Glutamatergic neuron (in vitro differentiated cells): ENCODE measurements at places on chromosomes 7 and 10.
A peak's percentile ranks its signal among the peaks of the same experiment; 100 is the strongest.

DNA sequence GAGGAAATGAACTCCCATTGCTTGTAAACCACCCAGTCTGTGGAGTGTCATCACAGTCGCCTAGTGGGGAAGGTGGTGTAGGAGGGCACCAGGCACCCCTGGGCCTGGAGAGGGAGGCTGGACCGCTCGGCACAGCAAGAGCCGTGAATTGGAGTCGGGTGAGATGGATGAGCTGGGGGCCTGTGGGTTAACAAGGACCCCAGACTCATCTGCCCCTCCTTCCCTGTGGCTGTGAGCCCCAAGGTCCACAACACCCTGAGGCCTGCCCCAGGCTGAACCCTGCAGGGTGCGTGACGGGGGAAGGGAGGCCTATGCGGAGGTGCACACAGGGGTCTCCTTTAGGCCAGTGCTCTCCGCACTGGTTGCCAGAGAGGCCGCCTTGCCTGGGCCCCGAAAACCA, 581.4 kb upstream of the FOXK1 start:
- DNase-seq, result no peak

GRCh38 chr7:27102581-27103442, at the start of gene HOXA2:
Gene HOXA2, minus strand, starts transcription at chr7:27102683. Its CDS starts 183 bp downstream, at chr7:27102500.
- DNase-seq, result no peak

- no peak for DNase-seq
Measured at GRCh38 chr7:50703654-50704053, 79.0 kb downstream of the GRB10 start.

GRCh38 chr10:34705563-34705962, 109.5 kb downstream of the PARD3 start:
- DNase-seq, result no peak

- peak; percentile 69 for DNase-seq
Measured at GRCh38 chr7:14457568-14458453, 444.7 kb downstream of the DGKB start.

GRCh38 chr10:120221873-120222485, 235.0 kb upstream of the PLPP4 start:
- peak; percentile 30 for DNase-seq

DNA sequence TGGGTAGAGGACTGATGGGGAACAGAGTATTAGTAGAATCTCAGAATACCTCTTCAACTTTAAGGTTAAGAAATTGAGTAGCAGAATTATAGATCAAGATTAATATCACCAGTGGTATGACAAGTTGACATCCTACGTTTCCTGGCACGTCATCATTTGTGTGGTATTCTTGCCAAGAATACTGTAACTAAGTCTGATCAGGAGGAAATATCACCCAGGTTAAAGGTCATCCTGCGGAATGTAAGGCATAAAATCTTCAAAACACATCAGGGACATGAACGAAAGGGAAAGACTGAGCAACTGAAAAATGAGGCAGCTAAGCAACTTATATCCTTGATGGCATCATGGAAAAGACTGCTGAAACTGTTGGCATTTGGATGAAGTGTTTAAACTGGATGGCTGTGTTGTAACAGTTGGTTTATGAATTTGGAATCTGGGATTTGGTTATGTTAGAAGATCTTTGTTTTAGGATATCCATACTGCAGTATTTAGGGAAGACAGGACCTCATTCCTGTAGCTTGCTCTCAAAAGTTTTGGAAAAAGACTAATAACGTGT, 86.1 kb downstream of the TRIM24 start:
- DNase-seq, result no peak

- no peak for DNase-seq
Measured at GRCh38 chr10:3977761-3978160, 192.8 kb upstream of the KLF6 start.

- peak; percentile 49 for DNase-seq
Measured at GRCh38 chr10:43203448-43204041, 63.3 kb downstream of the RASGEF1A start.

DNA sequence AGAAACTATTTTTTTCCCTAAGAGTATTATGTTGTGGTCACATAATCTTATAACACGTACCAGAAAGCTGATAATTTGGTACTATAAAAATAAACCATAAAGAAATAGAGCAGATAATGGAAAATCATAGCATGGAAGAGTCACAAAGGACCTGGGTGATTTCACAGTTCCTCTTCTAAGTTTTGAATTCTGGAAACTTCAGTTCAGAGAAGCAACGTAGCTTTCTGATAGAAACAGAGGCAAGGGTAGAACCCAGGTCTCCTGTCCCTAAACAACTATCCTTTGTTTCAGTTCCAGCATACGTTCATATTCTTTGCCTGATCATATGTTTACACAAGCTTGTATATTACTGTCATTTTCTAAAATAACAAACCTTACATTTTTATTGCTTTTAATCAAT, 47.9 kb downstream of the MRC1 start:
- no peak for DNase-seq

DNA sequence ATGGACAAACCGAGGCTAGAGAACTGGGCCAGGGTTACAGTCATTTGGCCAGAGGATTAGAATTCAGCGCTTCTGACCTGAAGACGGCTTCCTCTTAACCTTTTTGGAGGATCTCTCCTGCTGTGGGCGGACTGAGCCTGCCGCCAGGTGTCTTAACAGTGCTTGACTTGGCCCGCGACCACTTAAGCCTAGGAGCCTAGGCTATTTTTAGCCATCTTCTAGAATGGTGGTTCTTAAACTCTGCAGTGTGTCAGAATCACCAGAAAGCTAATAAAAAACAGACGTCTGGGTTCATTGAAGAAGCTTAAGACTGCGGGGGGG, 722 bp downstream of the MDH2 start:
- DNase-seq, result no peak

DNA sequence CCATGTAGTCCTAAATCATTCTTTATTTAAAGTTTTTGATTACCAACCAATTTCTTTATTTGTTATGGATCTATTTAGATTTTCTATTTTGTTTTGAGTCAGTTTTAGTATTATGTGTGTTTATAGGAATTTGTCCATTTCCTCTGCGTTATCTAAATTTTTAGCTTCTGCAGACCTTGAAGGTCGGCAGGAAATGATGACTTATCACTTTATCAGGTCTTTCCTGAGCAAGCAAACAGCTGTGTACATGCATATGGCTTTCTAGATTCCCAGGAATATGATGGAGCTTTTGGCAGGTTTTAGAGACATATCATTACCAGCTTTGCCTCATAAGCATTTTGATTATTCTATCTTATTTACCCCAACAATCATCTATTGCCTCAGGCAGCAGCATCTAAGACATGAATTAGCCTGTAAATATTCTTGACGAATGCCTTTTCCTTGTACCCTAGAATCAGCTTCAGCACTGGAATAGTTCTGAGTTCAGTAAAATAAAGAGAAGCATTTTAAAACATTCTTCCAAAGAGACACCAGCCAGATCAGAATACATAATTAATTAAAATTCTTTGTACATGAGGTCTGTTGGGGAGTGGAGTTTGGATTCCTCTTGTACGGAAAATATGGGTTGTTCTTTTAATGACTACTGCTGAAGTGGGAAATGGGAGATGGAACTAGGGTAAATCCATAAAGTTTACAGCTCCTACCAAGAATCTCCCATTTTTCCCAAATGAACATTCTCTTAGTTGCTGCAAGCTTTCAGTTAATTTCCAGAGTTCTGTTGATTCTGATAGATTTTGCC, 408.8 kb upstream of the SEMA3C start:
- DNase-seq, result no peak

DNA sequence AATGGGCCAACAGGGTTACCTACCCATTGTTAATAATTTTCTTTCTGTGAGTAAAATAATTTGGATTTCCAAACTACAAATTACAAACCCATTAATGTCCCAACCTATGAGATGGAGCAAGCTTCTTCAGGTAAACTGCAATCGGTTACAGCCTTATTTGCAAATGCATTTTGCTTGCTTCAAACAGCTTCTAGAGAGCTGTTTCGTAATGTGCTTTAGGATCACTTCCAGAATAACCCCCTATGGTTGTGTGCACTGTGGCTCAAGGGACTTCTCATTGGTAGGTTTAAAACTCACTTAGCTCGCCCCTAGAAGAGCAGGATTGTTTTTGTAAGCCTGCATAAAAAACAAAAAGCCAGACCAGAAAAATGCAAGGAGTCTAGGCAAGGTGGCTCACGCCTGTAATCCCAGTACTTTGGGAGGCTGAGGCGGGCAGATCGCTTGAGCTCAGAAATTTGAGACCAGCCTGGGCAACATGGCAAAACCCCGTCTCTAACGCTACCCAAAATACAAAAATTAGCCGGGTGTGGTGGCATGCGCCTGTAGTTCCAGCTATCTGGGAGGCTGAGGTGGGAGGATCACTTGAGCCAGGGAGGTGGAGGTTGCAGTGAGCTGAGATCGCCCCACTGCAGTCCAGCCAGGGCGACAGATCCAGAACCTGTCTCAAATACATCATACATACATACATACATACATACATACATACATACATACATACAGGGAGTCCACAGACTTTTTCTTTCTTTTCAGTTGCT, 3.3 kb upstream of the MAP3K8 start:
- no peak for DNase-seq

DNA sequence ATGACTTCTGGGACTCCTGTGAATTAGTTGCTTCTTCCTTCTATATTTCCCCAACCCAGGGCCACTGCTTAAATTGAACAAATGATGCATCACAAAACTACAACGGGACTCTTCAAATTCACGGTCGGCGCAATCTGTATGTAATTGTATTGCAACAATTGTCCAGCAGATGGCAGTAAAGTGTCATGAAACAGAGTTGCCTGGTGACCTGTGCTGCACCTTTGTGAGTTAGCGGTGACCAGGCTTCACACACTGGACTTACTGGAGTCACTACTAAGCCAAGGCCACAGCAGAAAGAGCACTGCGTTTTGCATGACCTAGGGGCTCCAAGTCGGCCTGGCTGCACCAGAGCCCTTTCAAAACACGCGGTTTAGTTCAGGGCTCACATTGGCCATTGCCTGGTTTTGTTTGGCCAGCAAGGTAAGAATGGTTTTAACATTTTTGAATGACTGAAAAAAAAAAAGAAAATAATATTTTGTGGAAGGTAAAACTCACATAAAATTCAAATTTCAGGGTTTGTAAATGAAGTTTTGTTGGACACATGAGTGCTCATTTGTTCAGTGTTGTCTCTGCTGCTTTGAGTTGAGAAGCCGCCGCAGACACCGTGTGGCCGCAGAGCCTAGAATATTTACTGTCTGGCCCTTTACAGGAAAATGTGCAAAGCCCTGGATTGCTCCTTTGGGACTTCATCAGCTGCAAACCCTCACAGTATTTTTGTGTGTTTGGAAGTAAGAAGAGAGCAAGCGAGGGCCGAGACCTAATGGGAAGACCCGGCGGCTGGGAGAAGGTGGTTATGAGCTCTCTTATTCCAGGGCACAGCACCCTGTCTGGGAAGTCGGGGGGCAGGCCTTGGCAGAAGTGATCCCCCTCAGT, 23.2 kb upstream of the ZNF32 start:
- peak; percentile 43 for DNase-seq

GRCh38 chr10:97498841-97499560, at the start of gene UBTD1:
Gene UBTD1, plus strand, starts transcription at chr10:97498924. Its CDS starts 280 bp downstream, at chr10:97499204.
- DNase-seq, result peak; percentile 44

GRCh38 chr10:61263518-61263917, 189.7 kb downstream of the TMEM26 start:
- no peak for DNase-seq

- no peak for DNase-seq
Measured at GRCh38 chr7:126426652-126427051, 826.1 kb downstream of the GRM8 start.

DNA sequence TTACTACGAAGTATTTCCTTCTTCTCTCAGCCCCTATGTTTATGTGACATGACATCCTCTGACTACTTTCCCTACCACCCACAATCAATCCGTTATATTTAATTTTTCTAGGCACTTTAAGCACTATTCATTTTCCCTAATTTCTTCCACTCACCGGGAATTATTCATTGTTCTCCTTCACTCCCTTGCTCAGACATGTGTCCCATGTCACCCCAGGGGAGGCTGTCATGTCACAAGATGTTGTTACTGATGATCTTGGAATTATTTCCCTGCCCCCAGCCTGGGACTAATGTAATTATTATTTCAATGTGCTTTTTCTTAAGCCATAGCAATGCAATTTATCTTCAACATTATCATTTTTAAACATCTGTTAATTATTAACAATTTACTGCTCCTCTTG, 317.2 kb downstream of the PHF14 start:
- DNase-seq, result peak; percentile 40

DNA sequence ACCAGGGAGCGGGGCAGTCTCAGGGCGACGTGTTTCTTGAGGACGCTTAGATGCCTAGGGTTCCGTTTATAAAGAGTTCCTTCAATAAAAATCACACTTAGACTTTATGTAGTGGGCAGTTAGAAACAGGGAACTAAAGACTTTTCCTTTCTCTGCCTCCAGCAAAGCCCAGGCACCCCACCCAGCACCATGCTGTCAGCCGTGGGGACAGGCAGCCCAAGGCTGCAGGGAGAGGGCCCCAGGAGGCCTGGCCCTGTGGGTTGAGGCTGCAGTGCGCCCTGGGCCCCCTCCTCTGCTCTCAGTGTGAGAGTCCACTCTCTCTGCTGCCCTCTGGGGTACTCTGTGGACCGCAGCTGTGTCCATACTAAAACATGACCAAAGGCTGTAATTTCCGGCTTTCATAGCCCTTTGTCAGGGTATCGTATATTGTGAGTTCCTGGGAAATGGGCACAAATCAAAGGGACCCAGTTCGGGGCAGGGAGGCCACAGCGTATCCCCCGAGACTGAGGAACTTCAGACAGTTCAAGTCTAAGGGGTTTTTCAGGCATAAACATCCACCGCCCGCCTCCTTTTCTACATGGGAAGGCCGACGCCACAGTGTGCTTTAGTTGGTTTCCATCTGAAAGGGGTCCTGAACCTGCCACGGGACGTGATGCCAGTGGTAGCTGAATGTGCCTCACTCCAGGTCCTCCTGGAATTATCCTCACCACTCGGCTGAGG, 59.7 kb downstream of the DNAJB6 start:
- no peak for DNase-seq

GRCh38 chr7:128738570-128739047, 550 bp upstream of the CALU start:
- no peak for DNase-seq

DNA sequence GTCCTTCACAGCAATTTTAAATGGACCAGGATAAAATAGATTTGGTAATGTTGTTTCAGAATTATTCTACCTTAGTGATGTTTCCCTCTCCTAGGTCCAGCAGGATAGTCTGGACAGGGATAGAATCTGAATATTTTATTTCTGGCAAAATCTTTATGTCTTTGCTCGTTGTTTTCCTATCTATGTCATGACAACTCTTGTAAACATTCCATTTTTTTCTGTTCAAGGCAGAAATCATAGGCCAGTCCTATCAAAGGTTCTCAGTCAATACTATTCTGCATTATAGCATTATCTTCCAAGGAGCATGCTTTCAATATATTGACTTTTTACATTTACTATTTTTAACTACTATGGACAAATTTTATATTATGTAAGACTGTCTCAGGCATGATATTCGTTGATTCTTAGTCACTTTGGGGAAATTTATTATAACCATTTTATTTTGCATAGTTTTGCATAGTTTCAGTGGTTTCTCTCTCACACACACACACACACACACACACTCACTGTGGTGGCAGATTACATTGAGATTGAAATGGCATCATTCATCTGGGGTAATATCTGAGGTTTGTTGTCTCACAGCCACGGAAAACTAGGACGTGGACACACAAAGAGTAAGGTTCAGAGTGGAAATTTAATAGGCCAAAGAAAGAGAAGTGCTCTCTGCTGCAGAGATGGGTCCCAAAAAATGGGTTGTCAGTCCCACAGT, 17.2 kb downstream of the TAS2R60 start:
- no peak for DNase-seq
